ENCODE measurements at places on chromosomes 12 and 14.

DNA sequence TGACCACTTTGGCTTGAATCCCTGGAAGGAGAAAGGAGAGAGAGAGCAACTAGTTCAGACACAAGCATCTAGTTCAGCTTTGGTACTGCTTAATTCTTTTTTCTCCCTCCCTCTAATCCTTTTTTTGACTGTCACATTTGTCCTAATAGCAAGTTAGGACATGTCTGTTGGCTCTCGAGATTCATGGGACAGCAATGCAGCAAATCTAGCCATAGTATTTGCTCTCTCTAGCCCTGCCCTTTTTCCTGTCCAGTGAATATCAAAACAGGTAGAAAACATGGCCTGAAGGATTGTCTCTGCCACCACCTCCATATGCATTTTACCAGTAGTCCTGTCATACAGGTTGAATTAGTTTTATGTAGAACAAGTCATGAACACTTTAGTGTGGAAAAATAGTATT lies 116.4 kb downstream of the PTPRB start:
- DNase-seq, result no peak

DNA sequence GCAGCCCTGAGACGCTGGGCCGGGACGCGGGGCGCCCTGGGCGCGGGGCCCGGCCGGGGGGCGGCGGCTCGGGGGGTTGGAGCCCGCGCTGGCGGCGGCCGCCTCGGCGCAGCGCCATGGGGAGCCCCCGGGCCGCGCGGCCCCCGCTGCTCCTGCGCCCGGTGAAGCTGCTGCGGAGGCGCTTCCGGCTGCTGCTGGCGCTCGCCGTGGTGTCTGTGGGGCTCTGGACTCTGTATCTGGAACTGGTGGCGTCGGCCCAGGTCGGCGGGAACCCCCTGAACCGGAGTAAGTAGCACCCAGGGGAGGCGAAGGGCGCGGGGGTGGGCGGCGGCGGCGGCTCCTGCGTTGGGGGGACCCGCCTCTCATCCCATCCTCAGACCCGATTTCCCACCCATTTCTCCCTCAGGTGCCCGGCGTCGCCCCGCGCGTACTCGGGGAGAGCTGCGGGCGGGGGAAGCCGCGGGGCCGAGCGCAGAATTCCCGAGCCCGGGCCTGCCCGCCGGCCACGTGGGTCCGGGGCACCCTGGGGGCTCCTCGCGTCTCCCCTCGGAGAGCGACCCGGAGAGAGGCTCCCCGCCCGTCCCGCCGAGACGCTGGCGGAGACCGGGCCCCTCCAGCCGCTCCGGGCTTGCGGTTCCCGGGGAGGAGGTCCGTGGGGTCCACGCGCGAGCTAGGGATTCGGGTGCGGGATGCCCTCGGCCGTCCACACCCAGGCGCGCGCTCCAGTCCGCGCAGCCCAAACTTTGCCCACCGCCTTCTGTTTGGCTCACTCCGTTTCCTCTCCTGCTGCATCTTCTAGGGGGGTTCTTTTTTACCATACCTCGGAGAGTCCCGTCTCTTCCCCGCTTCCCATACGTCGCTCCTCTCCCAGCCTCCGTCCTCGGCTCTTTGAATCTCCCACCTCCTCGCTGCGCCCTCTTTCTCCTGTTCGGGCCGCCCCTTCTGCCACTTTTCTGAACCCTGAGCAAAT lies 807 bp downstream of the B4GALNT3 start:
- no peak for DNase-seq

GRCh38 chr12:19811922-19812321 lies 372.6 kb downstream of the AEBP2 start:
- DNase-seq, result no peak

DNA sequence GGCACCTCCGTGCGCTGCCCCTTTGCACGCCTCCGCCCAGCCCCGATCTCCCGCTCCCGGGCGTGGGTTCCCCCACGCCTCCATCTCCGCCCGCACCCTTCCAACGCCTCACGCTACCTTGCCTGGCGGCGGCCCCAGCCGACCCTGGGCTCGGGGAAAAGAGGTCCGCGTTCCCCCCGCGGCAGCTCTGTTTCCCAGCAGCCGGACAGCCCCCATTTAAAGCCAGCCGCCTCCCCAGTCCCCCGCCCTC lies at the start of gene PRIMA1:
PRIMA1 (minus strand) TSS at position 193 of the 250 bp plus-strand sequence. CDS start 767 bp downstream, outside the sequence.
- no peak for DNase-seq

- DNase-seq, result no peak
Observed at GRCh38 chr12:123099560-123100192, 51.2 kb downstream of the PITPNM2 start.

DNA sequence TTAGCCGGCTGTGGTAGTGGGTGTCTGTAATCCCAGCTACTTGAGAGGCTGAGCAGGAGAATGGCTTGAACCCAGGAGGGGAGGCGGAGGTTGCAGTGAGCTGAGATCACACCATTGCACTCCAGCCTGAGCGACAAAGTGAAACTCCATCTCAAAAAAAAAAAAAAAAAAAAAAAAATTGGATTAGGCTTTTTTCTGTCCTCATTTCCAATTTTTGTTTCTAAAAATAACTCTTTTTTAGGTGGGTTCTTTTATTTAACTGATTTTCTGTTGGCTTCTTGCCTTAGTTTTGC lies 863.7 kb downstream of the LRFN5 start:
- DNase-seq, result no peak

GRCh38 chr14:98912655-98913054 lies 359.3 kb downstream of the BCL11B start:
- DNase-seq, result no peak

DNA sequence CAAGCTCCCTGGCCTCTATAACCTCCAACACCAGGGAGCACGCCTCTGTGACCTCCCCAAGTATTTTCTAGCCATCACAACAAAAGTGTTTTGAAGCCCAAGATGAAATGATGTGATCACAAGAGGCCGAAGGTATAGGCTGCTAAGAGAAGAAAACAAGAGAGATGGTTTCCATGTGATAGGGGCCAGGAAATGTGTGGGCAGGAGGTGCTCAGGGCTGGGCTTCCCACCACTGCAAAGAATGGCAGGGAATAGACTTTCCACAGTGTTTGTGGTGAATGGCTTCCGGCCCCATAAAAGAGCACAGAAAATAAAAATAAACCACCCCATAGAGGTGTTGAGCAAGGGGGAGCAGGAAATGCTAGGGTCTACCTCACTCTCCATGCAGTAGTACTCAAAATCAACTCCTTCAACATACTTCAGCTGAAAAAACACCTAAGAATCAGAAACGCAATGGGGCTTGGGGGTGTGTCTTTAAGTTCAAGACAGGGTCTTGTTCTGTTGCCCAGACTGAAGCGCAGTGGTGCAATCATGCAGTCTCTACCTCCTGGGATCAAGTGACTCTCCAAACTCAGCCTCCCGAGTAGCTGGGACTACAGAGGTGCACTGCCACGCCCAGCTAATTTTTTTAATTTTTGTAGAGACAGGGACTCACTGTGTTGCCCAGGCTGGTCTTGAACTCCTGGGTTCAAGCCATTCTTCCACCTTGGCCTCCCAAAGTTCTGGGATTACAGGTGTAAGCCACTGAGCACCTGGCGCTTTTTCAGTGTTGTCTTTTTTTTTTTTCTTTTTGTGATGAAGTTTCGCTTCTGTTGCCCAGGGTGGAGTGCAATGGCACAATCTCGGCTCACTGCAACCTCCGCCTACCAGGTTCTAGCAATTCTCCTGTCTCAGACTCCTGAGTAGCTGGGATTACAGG lies 27.1 kb downstream of the DAD1 start:
- DNase-seq, result no peak

GRCh38 chr12:100845095-100845494 lies 50.5 kb downstream of the ANO4 start:
- no peak for DNase-seq

- no peak for DNase-seq
Observed at GRCh38 chr12:4112290-4112689, 161.3 kb upstream of the CCND2 start.

- no peak for DNase-seq
Observed at GRCh38 chr12:56520048-56520447, 1.6 kb upstream of the RBMS2 start.

GRCh38 chr12:24596768-24597388 lies 352.0 kb downstream of the BCAT1 start:
- no peak for DNase-seq

GRCh38 chr12:107264667-107265066 lies 171.3 kb upstream of the CRY1 start:
- DNase-seq, result no peak

DNA sequence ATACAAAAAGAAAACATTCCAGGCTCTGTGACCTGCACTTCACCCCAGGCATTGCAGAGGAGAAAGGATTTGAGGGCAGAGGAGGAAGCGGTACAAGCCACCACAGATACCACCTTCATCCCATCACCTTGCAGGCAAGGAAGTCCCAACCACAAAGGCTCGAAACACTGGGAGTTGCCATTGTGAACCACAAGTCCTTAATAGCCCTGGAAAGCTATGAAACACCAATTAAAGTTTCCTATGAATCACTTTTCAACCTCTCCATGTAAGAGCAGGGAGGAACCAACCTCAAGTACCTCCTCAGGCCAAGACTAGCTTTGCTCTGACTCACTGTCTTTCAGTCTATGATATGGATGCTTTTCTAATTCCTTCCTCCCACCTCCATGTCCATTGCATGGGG lies 27.0 kb downstream of the MAP3K9 start:
- no peak for DNase-seq

DNA sequence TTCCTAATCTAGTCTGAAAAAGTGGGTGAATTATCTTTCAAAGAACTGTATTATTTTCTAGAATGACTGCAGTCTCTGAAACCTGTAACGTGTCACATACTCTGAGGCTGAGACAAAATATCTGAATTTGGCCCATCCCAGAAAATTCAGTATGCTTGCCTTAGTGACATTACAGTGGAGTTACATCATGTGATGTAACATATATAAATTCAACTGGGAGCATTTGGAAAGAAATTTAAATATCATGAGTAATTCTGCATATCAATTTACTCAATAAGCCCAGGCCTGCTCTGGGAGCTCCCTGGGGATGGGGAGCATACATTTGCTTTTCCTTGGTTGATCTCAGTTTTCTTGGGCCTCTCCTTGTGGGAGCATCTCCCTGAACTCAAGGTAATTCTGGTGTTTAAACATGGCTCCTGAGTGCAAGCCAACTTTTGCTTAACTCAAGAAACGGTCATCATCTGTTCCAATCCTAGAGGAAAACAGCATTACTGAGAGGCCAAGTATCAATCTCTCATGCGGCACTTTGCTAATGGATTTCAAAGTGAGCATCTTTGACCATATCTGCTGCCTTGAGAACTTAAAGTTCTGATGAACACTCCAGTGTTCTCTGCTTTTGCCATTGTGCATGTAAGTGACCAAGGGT lies 54.4 kb downstream of the AKAP6 start:
- DNase-seq, result no peak

DNA sequence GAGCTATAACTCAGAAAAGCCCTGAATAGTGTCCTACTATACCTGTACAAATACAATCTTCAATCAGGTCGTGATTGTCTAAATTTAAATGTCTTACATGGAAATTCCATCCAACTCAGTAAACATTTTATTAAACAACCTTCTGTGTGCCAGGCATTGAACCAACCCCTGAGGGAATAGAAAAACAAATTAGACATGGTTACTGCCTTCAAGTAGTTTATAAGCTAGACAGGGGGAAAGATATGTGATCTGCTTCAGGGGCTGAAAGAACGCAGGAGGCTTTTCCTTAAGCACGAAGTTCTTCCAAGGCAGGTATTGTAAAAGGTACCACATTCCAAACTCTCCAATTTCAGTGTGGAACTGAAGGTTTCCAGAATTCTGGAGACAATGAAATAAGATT lies 39.7 kb upstream of the STAB2 start:
- no peak for DNase-seq

- no peak for DNase-seq
Observed at GRCh38 chr14:52741865-52742264, 11.9 kb downstream of the STYX start.

GRCh38 chr12:119208626-119209061 lies 29.9 kb downstream of the HSPB8 start:
- no peak for DNase-seq

DNA sequence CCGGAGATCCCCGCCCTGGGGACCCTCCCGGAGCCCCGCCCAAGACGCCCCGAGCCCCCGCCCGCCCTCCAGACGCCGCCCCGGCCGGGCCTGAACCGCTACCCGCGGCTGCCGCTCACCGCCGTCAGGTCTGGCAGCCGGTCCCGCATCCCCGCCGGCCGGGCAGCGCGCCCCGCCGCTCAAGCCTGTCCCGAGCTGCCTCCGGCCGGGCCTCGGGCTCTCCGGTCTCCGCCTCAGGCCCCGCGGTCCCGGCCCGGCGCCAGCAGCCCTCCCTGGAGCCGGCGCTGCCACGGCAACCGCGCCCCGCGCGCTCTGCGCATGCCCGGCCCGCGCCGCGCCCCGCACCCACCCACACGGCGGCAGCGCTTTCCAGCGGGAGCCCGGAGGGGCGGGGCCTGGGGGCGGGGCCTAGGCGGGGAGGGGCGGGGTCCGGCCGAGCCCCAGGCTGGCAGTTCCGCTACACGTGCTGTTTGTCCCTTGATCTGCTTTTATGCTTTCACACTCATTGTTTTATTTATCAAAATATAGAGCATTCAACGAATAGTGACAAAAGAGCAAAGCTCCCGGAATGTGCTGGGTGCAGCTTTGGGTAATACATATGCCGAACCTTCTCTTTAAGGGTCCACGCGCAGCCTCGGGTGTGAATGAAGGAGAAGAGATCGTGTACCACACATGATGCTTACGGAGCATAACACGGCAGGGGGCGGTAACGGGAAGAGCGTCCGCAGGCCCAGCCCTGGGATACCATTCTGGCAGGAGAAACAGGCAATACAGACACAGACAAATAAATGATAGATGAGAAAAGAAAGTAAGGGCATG lies at the start of gene STX2:
STX2 (minus strand) TSS at position 300 of the 819 bp plus-strand sequence; CDS start at position 149, 151 bp downstream.
- peak; percentile 16 for DNase-seq

DNA sequence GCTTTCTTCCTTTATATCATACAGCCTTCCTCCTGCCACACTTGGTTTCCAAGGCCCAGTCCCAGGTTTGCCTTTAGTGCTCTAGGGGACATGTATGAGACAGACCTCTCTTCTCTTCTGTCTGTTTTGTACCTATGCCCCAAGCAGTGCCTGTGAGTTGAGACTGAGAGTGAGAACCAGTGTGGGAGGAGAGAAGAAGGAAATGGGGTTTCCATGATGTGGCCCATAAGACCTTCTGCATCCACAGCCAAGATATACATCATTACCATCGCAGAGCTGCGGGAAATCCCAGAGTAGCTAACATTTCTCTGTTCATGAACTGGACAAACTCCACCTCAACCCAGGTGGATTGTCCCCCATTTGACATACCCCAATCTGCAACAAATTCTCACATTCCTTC lies 2.8 kb downstream of the TESPA1 start:
- no peak for DNase-seq
